ENCODE measurements at places on chromosomes 11 and 22. TPM values are rescaled to one million over a fixed set of nuclear protein-coding genes. Genes with fewer than 3 reads are reported as not detected.

The OR4C12 gene
- total RNA-seq = not detected

The ISX gene
- total RNA-seq = not detected

The KRTAP5-7 gene
- not detected for total RNA-seq

The ZDHHC13 gene
- total RNA-seq = 89.0 TPM

The UPK3A gene
- not detected for total RNA-seq

The PCNX3 gene
- 11.7 TPM for total RNA-seq

The TMPRSS13 gene
- total RNA-seq = not detected

The MGAT3 gene
- total RNA-seq = under 0.01 TPM

The MUC15 gene
- total RNA-seq = not detected

The EMSY gene
- total RNA-seq = 9.7 TPM

The MOV10L1 gene
- 14.9 TPM for total RNA-seq

The SLC17A6 gene
- total RNA-seq = not detected

The DCDC1 gene
- total RNA-seq = under 0.01 TPM

The NAV2 gene
- 4.9 TPM for total RNA-seq

The C1QTNF4 gene
- total RNA-seq = 1.5 TPM

The BRSK2 gene
- 0.15 TPM for total RNA-seq

The GAS2 gene
- total RNA-seq = 1.6 TPM

The RIMBP3C gene
- total RNA-seq = under 0.01 TPM

The GPHA2 gene
- not detected for total RNA-seq

The THAP7 gene
- 24.2 TPM for total RNA-seq

The TEX12 gene
- total RNA-seq = 0.32 TPM

The MYEOV gene
- total RNA-seq = 0.32 TPM

The TRIM49 gene
- not detected for total RNA-seq

The OR51B4 gene
- not detected for total RNA-seq

The HTR3B gene
- not detected for total RNA-seq

Data from epithelial cell of umbilical artery (primary cell).